ENCODE measurements at places on chromosomes 11 and 22.

GRCh38 chr11:34358258-34358727, 483 bp upstream of the ABTB2 start:
- no peak for DNase-seq

DNA sequence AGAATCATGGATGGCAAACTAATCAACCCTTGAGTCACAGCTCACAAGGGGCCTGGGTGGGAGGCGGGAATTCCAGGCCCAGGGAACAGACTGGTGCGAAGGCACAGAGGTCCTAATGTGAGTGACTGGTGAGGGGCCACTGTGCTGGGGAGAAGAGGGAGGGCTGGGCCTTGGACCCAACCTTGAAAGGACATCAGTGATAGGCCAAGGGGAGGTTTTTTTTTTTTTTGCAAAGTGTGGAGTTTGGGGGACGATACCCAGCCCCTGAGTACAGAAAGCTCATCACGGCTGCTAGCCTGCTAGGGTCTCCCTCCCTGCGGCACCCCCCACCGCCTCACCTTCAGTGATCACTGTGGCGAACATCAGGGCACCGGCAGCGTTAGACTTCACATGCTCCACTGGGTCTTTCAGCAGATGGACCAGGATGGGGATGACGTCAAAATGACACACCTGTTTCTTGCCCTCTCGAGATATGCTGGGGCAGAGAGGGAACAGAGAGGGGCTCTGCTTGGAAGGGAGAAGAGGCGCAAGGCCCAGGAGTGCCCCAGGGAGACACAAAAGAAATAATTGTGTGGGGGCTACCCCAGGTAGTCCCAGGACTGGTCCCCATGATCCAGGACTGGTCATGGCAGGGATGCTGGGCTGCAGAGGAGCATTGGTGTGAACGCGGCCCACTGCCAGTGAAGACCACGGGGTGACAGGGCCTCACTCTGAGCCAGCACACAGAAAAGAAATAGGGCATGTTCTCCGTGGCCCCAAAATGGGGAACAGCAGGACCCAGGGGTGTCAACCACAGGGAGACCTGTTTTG, 8.6 kb upstream of the GNAZ start:
- no peak for DNase-seq

- DNase-seq: no peak
These were observed 64.2 kb downstream of the RASSF10 start for GRCh38 chr11:13073119-13073981.

- DNase-seq: no peak
These were observed 33.4 kb downstream of the PARVB start for GRCh38 chr22:44057401-44057987.

DNA sequence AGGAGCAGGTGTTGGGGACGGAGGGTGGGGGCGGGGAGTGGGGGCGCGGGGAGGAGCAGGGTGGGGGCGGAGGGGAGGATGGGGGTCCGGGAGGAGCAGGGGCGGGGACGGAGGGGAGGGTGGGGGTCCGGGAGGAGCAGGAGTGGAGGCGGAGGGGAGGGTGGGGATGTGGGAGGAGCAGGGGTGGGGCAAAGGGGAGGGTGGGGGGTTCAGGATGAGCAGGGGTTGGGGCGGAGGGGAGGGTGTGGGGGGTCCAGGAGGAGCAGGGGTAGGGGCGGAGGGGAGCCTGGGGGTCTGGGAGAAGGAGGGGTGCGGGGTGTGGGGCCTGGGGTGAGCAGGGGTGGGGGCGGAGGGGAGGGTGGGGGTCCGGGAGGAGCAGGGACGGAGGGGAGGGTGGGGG, 17.1 kb downstream of the CRELD2 start:
- peak; percentile 73 for DNase-seq

DNA sequence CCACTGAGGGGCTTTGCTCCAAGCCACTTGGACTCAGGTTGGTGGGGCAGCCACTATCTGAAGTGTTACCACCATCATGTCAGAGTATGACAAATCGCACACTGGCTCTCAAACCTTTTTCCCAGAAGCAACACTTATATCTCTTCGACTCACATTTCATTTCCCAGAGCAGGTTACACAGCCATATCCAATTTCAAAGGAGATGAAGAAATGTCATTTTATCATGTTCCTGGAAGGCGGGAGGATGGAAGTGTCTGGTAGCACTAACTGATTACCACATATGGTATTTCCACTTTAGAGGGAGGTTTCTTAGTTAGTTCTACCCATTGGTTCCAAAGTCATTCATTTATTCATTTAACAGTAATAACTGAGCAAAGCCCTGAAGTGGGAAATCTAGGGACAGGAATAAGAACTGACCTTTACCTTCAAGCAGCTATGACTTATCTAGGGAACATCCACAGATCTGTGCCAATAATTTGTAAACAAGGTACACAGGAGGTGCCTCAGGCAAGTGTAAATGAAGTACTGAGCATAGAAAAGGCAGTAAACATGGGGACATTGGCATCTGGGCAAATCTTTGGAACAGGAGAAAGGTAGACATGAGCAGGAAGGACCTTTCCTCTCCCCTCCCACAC, 54.9 kb upstream of the LRRC55 start:
- DNase-seq: no peak

DNA sequence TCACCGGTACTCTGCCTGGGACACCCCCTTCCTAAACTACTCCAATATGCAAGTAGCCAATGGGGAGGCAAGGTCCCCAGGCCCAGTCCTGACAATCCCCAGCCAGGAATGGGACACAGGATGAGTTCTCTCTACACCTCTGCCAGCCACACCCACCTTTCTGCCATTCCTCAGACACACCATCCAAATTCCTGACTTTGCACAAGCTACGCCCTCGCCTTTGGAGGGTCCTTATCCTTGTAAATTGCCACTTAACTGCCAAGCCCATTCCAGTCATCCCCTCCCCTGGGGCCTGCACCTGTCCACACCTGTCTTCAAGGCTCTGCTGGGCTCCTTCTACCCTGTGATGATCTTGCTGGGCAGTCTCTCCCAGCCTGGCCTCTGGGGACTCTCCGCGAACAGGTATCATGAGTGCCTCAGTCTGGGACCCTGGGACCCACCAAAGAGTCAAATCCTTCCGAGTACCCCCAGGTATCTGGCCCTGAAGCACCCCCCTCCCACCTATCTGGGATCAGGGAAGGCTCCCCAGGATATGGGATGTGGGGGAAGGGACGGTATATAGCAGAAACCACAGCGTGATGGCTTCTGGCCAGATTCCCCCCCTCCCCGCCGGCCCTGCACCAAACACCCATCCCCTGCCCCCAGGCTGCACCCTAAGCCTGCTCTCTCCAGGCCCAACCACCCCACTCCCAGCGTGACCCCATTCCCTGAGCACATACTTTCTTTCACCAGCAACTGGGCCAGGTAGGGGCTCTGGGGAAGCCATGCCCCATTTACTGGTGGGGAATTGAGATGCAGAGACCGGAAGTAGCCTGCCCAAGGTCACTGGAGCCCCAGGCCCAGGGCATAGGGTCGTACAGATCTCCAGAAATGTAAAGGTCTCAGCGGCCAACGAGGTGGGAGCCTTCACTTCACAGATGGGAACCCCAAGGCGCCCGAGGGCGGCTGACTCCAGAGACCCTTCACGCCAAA, 806 bp downstream of the ARAP1 start:
- DNase-seq: no peak

DNA sequence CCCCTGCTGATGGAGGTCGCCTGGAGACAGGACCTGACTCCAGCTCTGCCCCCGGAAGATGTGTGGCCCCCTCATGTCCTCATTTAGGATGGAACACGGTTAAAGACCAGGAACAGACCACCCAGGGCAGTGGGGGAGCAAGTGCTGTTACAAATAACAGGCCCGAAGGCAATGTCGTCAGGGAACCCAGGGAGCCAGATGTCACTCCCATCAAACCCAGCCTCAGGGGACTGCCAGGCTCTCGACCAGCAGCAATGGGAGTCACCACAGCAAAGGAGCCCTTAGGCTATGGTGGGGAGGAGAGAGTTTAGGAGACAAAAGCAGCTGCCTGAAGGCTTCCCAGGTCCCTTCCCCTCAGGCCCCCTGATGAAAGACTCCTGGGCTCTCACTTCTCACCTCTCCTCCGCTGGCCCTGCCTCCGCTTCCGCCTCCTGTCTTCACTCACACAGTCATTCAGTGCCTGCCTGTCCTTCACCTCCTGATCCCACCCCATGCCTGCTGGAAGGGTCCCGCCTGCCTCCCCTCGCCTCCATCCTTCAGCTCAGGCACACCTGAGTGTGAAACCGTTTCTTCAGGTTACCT, 4.4 kb downstream of the RPS19BP1 start:
- no peak for DNase-seq

DNA sequence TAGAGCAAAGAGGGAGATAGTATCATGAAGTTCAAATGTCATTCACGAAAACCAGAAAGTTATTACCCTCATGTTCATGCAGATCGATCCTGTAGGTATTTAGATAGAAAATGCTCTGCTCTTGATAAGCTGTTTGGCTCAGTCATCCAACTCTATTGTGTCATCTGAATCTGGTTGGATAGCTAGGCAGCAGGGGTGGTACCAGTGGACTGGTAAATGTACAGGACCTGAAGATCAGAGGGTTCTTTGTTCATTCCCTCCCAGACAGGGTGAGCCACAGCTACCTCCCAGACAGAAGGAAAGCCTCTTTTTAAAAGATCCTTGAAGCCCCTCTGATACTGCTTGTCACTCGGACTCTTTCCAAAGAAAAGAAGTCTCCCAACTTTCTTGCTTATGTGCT, 29.8 kb upstream of the DRD2 start:
- DNase-seq: no peak

DNA sequence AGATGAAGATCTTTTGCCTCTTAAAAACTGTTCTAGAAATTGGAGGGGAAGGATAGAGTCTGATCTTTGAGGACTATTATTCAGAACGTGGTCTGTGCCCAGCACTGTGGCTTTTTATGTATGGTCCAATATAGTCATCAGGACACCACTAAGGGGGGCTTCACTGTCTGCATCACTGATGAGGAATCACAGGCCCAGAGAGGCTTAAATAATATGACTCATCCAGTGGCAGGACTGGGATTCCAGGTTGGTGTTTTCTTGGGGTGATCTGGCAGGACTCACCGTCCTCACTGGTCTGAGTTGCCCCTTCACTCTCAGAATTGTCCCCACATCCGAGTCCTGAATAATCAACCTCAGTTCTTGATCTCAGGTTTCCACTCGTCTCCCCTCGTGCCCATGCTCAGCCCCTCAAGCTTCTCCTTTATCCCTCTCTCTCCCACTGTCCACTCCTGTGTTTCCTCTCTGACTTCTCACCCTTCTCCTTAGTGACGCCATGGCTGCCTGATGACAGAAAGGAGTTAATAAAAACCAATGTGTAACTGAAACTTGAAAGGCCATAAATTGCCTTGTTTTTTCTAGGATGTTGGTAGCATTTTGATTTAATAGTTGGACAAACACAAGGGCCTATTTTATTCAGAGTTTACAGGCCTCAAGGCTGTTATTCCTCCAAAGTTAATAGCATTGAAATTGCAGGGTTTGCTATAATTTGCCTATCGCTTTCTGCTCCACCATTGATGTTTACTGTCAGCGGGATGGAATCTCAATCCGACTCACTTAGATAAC, 95.7 kb upstream of the NNMT start:
- no peak for DNase-seq

DNA sequence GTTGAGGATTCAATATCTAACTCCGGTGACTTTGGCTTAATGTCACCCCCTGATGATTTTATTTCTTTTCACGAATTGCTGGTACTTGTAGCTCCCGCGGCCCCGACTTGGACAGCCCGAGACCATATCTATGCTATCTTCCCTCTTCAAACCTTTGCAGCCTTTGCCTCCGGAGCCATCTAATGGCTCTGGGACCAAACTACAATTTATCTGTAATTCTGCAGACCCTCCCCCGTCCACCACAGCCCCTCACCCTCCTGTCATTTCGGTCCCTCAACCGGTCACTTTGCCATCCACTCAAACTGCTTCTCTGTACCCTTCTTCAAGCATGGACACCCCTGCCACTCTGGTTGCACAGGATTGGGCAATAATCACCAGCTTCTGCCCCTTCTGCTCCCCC, 25.7 kb upstream of the ALDH3B2 start:
- DNase-seq: no peak

DNA sequence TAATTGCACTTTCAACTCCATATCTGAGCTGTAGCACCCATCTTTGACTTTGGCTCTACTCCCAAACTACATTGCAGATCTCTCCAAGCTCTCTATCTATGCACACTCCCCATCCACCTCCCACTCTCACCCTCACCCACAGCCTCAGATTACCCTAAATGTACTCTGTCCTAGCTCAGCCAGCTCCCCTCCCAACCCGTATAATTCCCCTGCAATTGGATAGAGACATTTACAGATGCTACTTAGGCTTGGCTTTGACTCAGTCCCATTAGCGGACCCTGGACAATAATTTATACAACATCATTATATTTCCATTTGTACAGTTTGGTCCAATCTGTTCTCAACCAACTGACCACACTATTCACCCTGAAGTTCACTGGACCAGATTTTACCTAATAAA, 338.9 kb upstream of the ANO3 start:
- DNase-seq: no peak

- DNase-seq: no peak
These were observed 30.1 kb upstream of the TMEM45B start for GRCh38 chr11:129785383-129786111.

DNA sequence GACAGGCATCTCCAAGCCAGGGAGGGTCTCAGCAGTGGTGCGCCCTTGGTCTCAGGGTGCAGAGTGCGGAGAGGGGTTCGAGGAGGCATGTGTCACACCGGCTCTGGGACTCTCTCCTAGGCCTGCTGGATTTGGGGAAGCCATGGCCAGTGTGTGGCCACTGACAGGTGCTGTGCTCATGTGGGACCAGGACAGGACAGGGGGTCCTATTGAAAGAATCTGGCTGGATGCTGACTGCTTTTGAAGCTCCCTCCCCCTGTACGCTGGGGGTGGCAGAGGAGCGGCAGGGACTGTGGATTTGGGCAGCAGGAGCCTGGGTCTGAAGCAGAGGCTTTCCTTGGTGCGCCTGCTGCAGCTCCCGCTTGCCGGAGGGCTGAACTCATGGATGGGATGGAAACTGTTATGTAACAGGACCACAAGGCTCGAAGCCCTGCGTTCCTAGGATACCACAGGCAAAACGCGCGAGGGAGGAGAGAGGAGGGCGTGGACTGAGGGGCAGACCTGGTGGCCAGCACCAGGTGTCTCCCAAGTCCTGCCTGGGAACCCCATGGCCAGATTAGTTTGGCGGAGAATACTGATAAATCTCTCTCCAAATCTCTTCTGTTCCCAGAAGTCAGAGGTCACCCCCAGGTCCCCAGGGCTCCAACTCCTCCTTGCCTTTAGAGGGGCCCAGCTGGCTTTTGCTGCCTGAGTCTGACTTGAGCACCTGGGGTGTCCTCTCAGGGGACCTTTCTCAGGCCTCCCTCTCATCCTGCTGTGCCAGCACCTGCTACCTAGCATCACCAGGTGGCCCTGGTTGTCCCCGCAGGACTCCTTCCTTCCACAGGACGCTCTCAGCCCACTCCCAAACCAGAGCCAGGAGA, 13.8 kb upstream of the TEF start:
- no peak for DNase-seq

- no peak for DNase-seq
These were observed 610.5 kb downstream of the BUD13 start for GRCh38 chr11:116162086-116162885.

Data from activated CD4-positive, alpha-beta T cell treated with anti-CD3 and anti-CD28 coated beads, Interleukin-2, Interleukin-6, amounts not matched to agents 100 ng/mL and 50 ng/mL, durations not matched to agents 16 hours and 8 hours (primary cell).